Activated CD4-positive, CD25-positive, alpha-beta regulatory T cell (primary cell): ENCODE measurements at places on chromosomes 3 and 15.

- no peak for DNase-seq
These were observed 4.7 kb upstream of the RNF13 start for GRCh38 chr3:149808209-149808829.

GRCh38 chr3:178603735-178604134 lies 67.5 kb downstream of the KCNMB2 start:
- DNase-seq: no peak

DNA sequence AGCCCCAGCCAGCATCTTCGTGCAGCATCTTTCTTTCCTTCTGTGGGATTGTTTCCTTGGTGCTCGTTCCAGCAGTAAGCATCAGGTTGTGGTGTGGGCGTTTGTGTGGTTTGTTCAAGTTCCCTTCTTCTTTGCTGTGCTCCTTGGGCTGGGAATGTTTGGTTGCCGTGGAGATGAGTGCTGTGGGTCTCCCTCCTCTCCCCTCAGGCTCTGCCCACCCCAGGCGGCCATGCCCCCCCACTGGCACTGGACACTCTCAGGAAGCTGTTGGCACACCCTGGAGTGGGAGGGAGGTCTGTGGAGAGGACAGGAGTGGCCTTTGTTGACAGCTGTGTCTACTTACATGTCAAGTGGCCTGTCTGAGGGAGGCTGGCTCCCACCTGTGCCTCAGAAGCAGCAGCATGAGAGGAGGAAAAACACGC lies 46.5 kb upstream of the SACM1L start:
- DNase-seq: no peak

DNA sequence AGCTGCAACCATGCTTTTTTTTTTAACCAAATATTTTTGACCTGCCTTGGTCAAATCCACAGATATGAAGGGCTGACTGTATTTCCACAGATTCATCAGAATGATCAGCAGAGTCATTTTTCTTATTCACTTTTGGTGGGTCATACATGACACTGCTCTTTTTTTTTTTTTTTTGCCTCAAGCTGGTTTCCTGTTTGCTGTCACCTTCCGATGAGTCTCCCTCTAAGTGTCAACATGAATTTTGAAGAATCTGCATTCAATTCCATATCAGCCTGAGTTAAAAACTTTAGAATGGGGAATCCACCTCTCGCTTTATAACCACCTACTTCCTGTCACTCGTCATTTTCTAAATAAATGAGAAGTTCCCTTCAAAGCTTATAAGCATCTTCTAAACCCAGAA lies 2.2 kb upstream of the SLC12A8 start:
- no peak for DNase-seq

GRCh38 chr3:197798863-197799262 lies 7.8 kb downstream of the LRCH3 start:
- no peak for DNase-seq

DNA sequence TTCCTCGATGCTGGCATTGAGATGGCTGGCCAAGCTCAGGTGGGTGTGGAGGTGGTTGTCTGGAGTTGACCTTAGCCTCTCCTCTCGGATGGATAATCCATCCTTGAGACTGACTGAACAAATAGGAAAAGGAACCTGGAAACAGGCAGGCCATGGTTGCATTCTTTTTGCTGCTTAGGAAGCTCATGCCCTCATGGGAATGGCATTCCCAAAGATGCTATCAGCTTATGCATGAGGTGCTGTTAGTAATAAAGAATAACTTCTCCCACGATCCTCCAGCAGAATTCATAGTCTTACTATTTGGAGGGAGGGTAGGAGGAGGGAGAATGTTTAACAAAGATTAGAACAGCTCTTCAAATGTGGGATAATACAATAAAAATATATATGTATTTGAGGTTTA lies 303.0 kb upstream of the TPM1 start:
- DNase-seq: no peak

DNA sequence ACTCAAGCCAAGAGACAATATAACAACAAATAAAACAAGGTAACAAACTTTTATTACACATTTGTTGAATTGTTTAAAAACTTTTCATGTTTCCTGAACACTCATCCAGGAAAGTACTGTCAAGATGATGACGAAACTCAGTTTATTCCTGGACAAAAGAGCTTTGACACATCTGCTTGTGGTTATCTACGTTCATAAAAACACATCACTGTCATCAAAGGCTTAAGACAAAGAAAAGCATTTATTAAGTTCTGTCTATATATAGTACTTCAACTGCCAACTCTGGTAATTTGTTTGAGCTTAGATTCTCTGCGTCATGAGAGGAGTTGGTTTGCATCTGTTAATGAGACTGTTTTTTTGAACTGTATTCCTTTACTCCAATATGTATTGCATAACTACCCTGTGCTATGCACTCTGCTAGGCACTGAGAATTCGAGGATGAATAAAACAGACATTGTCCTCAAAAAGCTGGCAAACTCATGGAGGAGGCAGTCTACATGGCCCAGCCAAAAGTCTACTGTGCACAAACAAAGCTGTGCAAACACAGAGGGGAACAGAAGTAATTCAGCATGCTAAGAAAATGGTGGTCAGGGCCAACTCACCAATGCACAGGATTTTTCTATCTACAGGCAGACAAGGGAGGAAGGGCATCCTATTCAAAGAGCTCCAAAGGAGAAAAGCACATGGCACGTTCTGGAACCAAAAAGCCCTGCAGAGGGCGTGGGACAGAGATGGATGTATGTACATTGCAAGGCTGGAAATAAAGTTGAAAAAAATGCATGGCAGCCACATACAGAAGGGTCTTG lies 21.5 kb downstream of the PLD1 start:
- no peak for DNase-seq

DNA sequence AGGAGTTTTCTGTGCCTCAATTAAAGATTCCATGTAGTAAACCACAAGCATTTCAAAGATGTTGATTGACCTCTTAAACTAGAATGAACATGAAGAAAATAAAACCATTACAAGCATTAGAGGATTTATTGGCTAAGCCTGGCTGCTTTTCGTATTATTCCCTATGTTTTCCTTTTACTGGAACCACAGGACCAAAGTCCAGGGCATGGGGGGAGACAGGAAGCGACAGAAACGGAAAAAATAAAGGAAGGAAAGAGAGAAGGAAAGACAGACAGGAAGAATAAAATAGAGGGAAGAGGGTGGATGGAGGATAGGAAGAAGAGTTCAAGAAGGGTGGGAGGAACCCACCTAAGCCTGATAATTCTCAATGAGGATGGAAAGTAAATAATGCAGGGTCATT lies 169.9 kb downstream of the SHQ1 start:
- no peak for DNase-seq

- no peak for DNase-seq
These were observed 68.0 kb upstream of the ARL8B start for GRCh38 chr3:5054098-5054497.

- DNase-seq: no peak
These were observed 151.4 kb downstream of the WNT7A start for GRCh38 chr3:13728487-13728886.

DNA sequence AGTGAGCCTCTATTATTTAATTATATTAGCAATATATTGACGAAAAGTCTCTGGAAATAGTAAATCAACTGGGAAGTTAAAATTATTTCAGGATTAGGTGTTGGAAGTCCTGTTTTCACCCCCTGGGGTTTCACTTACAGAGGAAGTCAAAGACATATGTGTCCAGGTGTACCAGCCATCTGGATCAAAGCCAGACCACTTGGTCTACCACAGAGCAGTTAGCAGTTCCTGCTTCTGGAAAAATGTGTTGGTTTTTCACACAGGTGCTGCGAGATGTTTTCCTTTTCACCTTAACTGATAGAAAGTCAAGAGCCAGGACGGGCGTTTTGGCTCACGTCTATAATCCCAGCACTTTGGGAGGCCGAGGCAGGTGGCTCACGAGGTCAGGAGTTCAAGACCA lies 13.1 kb downstream of the MME start:
- DNase-seq: no peak

DNA sequence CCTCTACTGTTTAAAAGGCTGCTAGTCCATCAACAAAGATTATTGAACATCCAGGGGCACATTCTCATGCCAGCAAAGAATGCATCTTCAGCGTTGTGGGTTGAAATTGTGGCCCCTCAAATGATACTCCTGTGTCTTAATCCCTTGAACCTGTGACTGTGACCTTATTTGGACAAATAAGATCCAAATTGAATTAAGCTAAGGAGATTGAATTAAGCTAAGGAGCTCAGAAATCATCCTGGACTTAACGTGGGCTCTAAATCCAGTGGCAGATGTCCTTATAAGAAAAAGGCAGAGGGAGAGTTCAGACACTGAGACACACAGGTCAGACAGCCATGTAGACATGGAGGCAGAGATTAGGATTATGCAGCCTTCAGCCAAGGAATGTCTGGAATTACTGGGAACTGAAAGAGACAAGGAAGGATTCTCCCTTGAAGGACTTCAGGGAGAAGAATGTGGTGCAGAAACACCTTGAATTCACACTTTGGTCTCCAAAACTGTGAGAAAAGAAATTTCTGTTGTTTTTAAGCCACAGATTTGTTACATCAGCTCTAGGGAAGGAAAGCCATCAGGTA lies 57.3 kb upstream of the SLC24A5 start:
- DNase-seq: no peak

DNA sequence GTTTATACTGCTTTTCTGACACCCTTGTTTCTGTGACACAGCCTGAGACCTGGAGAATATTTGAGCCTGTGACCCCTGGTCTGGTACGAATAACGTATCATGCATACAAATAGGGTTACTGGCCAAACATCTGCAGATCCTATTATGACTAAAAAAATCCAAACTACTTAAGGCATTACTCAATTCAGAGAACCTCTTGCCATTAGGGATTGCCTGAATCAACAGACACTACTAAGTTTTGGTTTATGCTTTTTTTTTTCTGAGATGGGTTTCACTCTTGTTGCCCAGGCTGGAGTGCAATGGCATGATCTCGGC lies 35.4 kb downstream of the OSBPL10 start:
- no peak for DNase-seq

DNA sequence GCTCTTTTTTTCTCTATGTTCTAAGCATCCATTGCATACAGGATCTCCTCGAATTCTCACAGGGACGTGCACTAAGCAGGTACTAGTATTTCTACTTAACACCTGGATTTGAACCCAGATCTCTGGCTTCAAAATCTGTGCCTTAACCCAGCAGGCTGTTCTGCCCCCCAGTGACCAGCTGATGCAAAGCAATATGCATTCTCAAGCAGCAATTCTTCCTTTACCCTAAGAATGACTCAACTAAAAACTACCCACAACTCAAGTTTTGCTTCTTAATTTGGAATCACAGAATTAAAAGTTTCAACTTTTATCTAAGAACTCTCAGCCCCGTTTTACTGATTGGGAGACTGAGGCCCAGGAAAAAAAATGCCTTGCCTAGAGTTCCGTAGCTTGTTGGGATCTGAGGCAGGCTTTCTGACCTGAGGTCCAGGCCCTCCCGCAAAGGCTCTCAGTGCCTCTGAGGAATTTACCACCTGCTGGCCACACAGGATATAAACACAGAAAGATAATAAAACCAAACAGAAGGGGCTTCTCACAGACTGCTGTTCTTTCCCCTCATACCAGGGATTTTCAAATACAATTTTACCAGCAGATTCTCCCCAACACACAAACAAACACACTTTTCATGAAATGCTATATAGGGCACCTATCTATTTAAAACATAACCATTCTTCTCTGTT lies 115.4 kb upstream of the RAD18 start:
- no peak for DNase-seq

GRCh38 chr3:118766306-118766669 lies 268.4 kb downstream of the IGSF11 start:
- no peak for DNase-seq

DNA sequence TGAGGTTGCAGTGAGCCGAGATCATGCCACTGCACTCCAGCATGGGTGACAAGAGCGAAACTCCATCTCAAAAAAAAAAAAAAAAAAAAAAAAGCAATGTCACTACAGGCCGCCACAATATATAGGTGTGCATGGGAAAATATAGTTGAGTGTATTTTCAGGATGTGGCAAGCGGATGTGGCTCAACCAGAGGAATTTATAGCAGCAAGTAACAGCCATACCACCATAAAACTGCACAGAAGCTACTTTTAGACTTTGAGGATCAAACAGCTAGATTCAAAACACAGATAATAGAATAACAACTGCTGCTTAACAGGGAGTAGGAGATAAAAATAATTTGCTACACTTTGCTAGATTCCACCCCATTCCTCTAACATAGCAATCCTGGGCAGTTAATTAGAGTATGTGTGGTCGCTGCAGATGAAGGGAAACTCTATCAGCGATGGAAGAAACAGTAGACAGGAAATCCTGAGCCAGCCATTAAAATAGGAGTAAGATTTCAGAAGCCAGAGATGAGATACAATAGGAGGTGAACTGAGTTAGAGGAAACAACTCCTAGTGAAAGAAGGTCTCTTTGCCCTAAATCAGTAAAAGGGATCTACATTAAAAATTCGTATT lies 318.7 kb upstream of the STT3B start:
- DNase-seq: no peak

GRCh38 chr3:125057186-125057850 lies 1.5 kb upstream of the HEG1 start:
- no peak for DNase-seq

GRCh38 chr3:25679166-25679565 lies 14.5 kb upstream of the TOP2B start:
- no peak for DNase-seq

GRCh38 chr15:32870240-32871033 lies 152.6 kb downstream of the GREM1 start:
- no peak for DNase-seq

DNA sequence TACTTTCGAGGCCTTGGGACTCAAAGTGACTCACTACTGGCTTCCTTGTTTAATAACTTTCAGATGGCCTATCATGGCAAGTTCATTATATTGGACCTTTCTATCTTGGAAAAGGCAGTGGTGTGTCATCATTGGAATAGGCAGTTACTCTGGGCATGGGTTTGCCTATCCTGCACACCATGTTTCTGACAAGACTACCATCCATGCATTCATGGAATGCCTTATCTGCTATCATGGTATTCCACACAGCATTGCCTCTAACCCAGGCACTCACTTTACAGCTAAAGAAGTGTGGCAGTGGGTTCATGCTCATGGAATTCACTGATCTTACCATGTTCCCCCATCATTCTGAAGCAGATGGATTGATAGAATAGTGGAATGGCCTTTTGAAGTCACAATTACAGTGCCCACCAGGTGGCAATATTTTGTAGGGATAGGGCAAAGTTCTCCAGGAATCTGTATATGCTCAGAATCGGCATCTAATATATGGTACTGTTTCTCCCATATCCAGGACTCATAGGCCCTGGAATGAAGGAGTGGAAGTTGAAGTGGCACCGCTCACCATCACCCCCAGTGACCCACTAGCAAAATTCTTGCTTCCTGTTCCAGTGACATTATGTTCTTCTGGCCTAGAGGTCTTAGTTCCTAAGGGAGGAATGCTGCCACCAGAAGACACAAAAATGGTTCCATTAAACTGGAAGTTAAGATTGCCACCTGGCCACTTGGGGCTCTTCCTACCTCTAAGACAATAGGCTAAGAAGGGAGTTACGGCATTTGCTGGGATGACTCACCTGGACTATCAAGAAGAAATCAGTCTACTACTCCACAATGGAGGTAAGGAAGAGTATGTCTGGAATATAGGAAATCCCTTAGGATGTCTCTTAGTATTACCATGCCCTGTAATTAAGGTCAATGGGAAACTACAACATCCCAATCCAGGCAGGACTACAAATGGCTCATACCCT lies 1161.4 kb downstream of the SI start:
- DNase-seq: no peak
